Activated CD4-positive, alpha-beta T cell treated with anti-CD3 and anti-CD28 coated beads, Interleukin-2, amount 50 U/mL, for 24 hours (primary cell): ENCODE measurements at places on chromosomes 13 and 19.

- DNase-seq = no peak
Measured at GRCh38 chr13:114311387-114311786, 2.9 kb upstream of the CHAMP1 start.

DNA sequence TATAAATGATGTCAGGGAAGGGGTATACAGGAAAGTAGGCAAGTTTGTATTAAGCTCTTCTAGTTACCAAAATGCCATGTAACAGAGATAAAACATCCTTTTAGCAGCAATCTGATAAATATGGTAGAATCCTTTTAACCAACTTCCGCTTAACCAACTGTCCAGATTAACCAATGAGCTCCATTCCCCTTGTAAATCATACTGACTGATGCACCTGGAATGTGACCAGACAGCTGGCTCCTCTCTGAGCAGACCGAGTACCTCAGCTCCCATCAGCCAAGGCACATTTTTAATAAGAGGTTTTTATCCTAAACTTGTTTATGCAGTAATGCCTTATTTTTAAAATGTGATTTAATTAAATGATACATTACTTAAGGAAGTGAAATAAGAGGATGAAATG is 66.4 kb downstream of the KLF12 start:
- DNase-seq = no peak

DNA sequence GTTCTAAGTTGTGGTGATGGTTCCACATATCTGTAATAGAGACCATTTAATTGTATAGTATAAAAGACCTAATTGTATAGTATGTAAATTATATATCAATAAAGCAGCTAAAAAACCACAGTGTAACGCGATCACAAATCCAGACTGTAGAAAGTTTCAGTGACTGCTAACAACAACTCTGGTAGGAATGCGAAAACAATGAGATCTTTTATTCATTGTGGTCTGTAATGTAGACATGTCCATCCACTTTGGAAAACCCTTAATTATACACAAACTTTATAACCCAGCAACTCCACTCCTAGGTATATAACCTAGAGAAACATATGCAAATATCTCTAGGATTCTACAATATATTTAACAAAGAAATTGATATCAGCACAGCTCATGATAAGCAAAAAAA is 549.5 kb downstream of the SLITRK1 start:
- DNase-seq = no peak

DNA sequence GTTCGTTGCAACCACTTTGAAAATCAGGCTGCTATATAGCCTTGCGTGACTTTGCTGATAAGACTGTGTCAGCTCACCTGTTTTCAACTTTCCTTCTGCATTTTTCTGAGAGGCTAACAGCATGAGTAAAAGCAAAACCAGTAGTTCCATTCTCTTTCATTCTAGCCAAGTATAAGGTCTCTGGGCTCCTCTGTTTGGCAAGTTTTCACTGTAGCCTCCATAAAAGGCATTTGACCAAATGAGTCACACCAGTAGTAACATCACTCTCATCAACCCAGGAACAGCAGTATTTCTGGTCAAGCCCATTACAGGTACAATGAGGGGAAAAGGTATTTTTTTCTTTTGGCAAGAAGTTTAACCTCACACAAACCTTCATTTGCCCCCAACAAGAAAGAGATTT is 1149.8 kb upstream of the MIR17HG start:
- no peak for DNase-seq

GRCh38 chr19:18698321-18699167 is 15.1 kb downstream of the CRTC1 start:
- DNase-seq = no peak

DNA sequence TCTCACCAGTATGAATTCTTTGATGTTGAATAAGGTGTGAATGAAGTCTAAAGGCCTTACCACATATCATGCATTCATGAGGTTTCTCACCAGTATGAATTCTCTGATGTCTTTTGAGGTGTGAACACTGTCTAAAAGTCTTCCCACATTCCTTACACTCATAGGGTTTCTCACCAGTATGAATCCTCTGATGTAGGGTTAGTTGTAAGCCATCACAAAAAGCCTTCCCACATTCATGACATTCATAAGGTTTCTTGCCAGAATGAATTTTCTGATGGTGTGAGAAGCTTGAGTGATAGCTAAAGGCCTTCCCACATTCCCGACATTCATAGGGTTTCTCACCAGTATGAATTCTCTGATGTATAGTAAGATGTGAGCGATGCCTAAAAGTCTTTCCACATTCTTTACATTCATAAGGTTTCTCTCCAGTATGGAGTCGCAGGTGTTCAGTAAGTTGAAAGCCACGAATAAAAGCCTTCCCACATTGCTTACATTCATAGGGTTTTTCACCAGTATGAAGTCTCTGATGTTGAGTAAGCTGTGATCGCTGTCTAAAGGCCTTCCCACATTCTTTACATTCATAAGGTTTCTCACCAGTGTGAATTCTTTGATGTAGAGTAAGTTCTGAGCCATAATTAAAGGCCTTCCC is 27.7 kb downstream of the ZNF461 start:
- DNase-seq = no peak

DNA sequence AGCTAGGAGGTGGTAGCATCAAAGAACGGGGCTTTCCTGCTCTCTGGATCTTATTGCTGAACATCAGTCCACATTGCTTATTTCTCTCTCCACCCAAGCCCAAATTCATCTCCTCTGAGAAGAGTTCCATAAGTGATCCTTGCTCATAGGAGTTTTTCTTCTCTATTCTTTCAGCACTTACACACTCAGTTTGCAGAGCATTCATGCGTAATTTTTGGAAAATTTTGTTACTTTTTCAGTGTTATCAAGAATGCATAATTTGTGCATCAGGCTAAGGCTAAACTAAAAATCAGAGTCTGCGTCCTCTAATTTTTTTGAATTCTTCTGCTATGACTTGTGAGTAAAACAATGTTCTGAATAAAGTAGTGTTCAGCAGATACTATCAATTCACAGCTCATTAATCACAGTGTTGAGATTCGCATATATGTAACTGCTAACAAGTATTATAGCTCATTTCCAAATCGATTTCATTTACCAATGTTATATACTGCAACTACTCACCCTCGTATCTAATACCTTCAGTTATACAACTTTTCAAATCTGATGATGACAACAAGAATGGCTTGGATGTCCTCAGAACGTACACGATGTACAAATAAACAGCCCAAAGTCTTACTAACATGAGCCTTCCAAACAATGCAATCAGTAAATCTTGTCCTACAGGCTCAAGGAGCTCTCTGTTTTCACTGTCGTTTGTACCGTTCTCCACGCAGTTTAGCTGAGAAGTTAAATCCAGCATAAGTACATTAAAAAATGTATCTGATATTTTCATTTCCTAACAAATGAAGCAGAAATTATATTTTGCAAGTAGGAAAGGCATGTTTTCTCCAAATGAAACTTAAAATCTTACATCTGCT is 36.4 kb upstream of the STARD13 start:
- DNase-seq = no peak

GRCh38 chr19:46495786-46496099 is at the start of gene PNMA8B:
PNMA8B (minus strand) TSS chr19:46495867; CDS start chr19:46495465, 402 bp downstream.
- no peak for DNase-seq

GRCh38 chr13:110353339-110353977 is 46.4 kb downstream of the COL4A2 start:
- no peak for DNase-seq

DNA sequence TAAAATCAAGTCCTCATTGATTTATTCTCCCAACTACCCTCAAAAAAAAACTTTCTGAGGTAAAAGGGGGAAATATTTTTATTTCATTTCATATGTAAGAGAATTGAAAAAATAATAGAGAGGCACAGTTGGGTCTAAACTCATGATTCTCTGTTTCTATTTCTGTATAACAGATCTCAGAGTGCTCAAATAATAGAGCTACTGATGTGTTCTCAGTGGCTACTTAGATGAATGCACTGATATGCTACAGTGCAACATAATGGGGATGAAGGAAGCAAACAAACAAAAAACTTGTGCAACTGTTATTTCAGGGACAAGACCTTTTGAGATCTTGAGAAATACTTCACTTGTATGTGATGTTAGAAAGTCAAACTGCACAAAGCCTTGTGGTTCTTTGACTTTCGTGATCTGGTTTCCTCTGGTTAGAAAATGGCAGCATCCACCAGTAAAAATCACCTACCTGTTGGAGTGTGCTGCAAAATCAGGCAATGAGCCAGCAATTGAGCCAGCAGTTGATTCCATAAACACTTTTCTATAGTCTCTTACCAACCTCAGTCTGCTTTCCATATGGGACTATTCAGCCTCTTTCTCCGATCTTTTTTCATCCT is 9.7 kb upstream of the DACH1 start:
- no peak for DNase-seq

- DNase-seq = peak; percentile 32
Measured at GRCh38 chr13:40518481-40518882, 148.0 kb downstream of the FOXO1 start.

DNA sequence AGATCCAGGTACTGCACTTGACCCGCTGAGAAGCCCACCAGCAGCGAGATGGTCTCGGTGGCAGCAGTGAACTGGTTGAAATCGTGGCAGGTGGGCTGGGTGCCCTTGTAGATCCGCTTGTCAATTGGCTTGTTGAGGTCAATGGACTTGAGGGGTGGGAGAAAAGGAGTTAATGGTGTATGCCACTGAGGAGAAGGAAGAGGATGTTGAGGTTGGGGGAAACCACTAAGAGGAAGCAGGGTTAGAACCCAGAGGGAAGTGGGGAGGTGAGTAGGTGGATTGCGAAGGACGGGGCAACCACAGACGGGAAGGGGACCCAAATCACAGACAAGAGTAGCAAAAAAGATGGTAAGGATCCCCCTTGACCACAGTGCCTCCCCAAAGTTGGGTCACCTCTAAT is 1.7 kb downstream of the DMWD start:
- no peak for DNase-seq

DNA sequence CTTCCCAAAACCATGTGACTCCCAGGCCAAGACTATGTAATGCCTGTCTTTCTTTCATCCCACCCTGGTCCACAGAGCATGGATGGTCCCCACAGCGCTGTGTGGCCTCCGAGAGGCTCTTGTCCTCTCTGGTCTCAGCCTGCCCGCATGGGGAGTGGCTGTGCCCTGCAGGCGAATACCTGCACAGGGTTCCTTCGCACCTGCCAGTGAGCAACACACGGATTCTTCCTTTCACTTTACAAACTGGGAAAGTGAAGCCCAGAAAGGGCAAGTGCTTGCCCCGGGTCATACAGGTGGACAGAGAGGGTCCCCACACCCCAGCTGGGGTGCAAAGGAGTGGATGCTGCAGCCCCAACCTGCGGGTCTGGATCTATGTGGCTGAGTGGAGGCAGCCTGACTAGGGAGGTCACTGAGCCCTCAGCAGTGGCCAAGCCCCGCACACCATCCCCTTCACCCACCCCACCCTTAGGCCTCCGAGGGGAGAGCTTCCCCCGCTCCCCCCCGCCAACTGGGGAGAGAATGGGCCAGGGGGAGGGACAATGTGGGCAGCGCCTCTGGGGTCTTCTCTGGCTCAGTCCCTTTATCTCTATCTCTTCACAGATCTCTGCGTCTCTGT is 747 bp upstream of the MARK4 start:
- DNase-seq = no peak

- DNase-seq = no peak
Measured at GRCh38 chr19:7529246-7529600, 6.3 kb upstream of the PNPLA6 start.

GRCh38 chr13:89380101-89380500 is 1708.9 kb downstream of the SLITRK5 start:
- DNase-seq = no peak

GRCh38 chr19:47111682-47112165 is 1.9 kb downstream of the ZC3H4 start:
- DNase-seq = no peak

DNA sequence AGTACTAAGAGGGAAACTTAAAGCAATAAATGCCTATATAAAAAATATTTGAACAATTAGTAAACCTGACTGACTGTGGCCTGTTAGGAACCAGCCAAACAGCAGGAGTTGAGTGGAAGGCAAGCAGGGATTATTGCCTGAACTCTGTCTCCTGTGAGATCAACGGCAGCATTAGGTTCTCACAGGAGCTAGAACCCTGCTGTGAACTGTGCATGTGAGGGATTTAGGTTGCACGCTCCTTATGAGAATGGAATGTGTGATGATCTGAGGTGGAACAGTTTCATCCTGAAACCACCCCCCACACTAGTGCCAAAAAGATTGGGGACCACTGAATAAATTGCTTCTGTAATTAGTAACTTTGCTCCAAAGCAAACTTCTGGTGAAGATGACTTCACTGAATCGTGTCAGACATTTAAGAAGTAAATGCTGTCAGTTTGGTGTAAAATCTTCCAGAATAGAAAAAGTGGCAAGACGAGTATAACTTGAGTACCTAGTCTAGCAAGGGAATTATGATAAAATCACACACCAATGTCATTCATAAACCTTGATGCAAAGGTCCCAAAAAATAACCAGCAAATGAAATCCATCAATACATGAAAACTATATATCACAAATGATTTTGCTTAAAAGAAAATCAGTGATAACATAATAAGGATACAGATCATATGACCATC is 53.8 kb downstream of the SLC6A16 start:
- DNase-seq = no peak

GRCh38 chr19:29785955-29786589 is 25.7 kb upstream of the CCNE1 start:
- no peak for DNase-seq

- DNase-seq = no peak
Measured at GRCh38 chr13:45132369-45133064, 12.2 kb downstream of the GTF2F2 start.

DNA sequence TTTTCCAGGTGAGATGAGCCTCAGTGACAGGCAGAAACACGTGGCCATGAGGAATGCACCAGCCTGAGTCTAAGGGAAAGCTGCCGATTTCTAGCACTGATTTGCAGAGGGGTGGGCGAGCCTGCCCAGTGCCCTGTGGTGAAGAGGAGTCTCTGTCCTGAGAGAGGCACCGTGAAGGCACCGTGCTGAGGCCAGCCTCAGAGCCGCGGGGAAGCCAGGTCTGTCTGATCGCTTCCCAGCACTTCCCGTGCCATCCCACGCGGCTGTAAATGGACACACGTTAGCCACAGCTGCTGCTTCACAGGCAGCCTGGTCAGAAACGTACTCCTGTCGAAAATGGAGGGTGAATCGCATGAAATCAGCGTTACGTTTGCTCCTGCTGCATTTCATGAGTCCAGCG is 79.8 kb downstream of the ATP11A start:
- DNase-seq = no peak

DNA sequence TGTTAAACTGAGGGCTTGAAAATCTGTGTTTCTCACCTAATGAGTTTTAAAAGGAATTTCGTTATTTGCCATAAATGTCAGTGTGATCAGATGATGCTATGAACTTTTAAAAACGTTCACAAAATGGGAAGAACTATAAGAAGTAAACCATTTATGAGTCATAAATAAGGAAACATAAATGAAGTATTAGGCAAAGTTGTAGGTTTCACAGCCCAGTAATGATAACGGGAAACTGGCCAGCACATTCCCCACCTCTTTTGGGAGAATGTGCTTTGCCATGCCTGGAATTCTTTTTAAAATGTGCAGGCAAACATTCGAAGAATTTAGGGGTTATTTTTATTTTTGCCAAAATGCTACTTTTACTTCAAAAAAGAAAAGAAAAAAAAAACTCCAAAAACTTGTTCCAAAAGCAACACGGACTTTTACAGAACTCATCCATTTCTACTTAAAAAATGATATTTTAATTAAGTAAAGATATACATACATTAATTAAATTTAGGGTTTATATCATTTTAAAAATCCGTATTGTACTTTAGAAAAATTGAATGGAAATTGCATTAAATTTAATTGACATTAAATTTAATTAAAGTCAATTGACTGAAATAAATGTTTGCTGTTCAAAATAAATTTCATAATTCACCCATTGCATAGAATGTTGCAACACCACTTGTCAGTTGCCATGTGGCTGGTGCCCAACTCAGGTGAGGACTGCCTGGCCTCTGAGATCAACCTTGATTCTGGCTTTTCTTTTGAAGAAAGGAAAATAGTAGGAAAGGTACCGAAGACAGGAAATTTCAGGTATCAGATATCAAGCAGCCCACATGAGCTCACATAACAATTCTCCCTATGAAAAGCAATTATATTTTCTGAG is 1198.5 kb downstream of the EFNB2 start:
- no peak for DNase-seq
